HT-29 (cell line): ENCODE measurements at places on chromosomes 5 and 9. TPM values are rescaled to one million over a fixed set of nuclear protein-coding genes. Genes with fewer than 3 reads are reported as not detected.
A peak's percentile ranks its signal among the peaks of the same experiment; 100 is the strongest.

DNA sequence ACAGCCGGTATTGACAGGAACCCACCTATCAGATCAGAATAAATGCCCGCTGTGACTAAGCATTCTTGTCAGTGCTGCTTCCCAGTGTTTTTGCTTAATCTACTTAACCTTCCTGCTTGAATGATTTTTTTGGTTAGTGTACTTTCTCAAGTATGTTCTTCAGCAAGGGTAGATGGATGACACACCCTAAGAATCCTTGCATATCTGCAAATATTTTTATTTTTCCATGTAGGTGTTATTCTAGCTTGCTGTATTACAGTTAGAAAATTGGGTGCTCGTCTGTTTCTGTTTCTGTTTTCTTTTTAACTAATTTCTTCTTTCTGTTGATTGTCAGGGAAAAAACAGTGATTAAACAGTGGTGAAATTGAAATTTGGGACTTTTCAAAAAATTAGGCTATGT, 64.5 kb downstream of the SEC61B start:
- no peak for DNase-seq

GRCh38 chr5:39394946-39395345, 29.8 kb downstream of the DAB2 start:
- no peak for DNase-seq

- DNase-seq = no peak
These were observed 120.9 kb upstream of the STK32A start for GRCh38 chr5:147113967-147114366.

GRCh38 chr9:87505869-87506678, 8.4 kb downstream of the DAPK1 start:
- no peak for DNase-seq

DNA sequence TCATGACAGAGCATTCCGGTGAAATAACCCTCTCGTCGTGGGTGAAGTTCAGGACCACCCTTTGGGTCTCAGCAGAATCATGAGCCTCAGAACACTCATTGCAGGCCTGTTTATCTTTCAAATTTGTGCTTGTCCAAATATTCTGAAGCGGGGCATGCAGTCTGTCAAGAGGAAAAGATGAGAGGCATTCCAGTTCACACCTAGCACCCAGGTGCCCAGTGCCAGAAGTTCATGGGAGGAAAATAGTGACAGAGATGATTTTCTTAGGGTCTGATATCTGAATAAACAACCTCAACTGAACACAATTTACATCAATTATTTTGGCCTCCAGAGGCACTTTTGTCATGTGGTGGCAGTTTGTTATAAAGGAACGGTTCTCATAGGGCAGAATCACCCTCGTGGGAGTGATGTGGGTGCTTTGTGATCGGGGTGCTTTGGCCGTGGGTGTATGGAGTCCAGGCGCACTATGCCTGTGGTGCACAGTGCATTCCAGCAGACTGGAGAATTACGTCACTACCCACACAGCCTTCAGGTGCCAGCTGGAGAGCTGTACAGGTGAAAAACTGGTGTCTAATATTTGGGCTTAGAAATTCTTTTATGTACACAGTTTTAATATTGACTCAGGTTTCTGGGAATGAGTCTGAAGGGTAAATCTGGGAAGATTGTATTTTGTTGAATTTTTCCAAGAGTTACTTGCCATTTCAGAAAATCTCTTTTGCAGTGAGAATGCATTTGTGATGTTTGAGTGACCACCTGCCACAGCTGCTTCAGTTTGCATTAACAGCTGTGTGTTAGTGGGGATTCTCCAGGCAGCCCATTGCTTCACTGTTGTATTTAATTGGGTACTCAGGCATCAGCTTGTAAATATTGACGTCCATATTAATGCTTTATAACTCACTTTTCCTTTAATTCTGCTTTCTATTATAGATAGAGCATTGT, 289.3 kb downstream of the FANCC start:
- no peak for DNase-seq

The ANKRD31 gene
- total RNA-seq = 0.05 TPM in 1 of 2 replicates, not detected in the other

DNA sequence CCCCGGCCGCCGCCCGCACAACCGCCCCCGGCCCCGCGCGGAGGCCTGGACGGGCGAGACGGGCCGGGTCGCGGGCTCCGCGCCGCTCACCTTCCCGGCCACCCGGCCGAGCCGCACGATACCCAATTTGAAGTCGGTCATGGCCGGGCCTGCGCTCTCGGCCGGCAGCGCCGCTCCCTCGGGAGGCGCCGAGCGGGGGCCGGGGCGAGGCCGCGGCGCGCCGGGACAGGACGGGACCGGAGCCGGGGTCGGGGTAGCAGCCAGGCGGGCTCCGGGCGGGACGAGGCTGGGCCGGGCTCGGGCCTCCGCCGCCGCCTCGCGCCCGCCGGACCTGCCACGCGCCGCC, 216 bp downstream of the ZMYND19 start:
- DNase-seq = no peak

GRCh38 chr5:53331463-53331862, 149.0 kb upstream of the FST start:
- DNase-seq = no peak

- peak; percentile 30 for DNase-seq
These were observed 139.6 kb downstream of the CMYA5 start for GRCh38 chr5:79829260-79829659.

The GABRA6 gene
- not detected in 2 replicates for total RNA-seq

The C9orf50 gene
- not detected in 2 replicates for total RNA-seq

The NUP214 gene
- 12.6 and 18.4 TPM in 2 replicates for total RNA-seq

DNA sequence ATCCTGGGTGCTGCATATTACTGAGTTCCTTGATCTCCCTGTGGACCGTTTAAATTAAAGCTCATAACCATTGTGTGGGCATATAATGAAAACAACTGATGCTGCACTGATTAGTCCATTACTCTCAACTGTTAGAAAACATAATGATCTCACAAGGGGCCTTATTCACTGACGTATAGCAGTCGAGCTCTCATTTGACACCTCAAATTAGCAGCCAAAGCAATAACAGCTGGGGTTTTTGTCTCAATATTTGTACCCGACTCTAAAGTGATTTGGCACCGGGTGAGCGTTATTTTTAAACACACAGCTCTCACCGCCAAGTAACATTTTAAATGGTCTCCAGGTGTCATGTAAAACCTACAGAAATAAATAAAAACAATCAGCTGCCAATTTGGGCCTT, 252.2 kb upstream of the PANK3 start:
- no peak for DNase-seq

DNA sequence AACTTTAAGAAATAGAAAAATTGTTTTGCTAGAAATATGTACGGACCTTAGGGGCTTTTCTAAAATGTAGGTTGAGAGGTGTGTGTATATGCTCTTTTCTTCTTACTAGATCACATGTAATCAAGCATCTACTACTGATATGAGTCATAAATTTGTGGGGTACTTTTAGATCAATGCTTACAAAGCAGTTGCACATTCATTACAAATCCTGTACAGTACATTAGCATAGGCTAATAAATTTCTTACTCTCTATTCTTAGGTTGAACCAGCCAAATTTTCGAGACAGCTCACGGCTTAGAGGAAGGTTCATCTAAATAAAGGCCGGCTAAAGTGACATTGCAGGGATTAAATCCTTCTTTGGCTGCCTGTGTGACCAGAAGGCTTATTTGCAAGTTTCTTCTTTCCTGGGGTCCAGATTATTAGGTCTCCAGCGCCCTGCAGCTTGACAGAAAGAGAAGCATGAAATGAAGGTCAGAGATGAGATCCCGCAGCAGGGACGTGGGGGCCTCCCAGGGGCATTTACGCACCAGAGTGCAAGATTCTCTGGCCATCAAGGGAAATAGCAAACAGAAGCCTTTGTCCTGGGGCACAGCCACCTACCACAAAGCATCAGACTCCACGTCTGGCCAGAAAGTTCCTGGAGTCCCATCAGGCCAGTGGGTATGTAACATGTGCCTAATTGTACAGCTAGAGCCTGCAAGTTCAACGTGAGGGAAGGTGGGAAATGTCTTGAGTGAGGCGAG, 53.0 kb downstream of the NIM1K start:
- no peak for DNase-seq

The ZNF300 gene
- 0.56 and 0.70 TPM in 2 replicates for total RNA-seq

The NELFB gene
- total RNA-seq = 111 and 115 TPM in 2 replicates
